ENCODE measurements at places on chromosomes 6 and 20. TPM values are rescaled to one million over a fixed set of nuclear protein-coding genes. Genes with fewer than 3 reads are reported as not detected.

OR2B6 gene
- total RNA-seq, result not detected

SLC22A16 gene
- 1.1 TPM for total RNA-seq

TMC2 gene
- not detected for total RNA-seq

CLVS2 gene
- not detected for total RNA-seq

MAP7 gene
- total RNA-seq, result 0.29 TPM

OR12D3 gene
- not detected for total RNA-seq

TEAD3 gene
- 23.6 TPM for total RNA-seq

MYT1 gene
- total RNA-seq, result not detected

NKAIN4 gene
- total RNA-seq, result not detected

VWA7 gene
- total RNA-seq, result not detected

CRISP2 gene
- total RNA-seq, result not detected

HNF4A gene
- not detected for total RNA-seq

ADGB gene
- total RNA-seq, result not detected

CST4 gene
- not detected for total RNA-seq

BIRC7 gene
- not detected for total RNA-seq

MAFB gene
- total RNA-seq, result 0.71 TPM

SAYSD1 gene
- total RNA-seq, result 9.5 TPM

TP53TG5 gene
- total RNA-seq, result 3.2 TPM
